BJ (cell line): ENCODE measurements at places on chromosomes 2 and 18.

- no peak for DNase-seq
Observed at GRCh38 chr2:17550907-17551306, 10.4 kb downstream of the VSNL1 start.

- DNase-seq, result no peak
Observed at GRCh38 chr2:60485055-60485454, 68.4 kb downstream of the BCL11A start.

GRCh38 chr18:48769006-48769636 lies 181.6 kb downstream of the SMAD7 start:
- DNase-seq, result no peak

DNA sequence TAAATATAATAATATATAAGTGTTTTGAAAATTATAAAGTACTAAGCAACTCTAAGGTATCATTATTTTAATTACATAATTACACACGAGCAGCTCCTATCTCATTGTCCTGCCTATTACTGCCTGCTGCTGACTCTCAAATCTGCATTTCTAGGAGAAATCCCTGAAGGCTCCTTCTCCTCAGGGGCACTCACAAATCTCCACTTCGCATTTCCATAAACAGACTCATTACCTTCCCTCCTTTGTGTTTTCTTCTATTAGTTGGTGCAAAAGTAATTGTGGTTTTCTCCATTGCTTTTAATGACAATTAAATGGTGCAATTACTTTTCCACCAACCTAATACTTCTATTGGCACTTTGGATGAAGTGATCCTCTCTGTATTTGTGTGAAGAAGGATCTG lies 135.0 kb upstream of the HNMT start:
- no peak for DNase-seq

- DNase-seq, result no peak
Observed at GRCh38 chr18:66078925-66079800, 328.4 kb downstream of the CDH7 start.

GRCh38 chr2:201999279-201999678 lies 34.4 kb upstream of the FZD7 start:
- no peak for DNase-seq

GRCh38 chr2:120477831-120478481 lies 132.0 kb downstream of the INHBB start:
- DNase-seq, result no peak

DNA sequence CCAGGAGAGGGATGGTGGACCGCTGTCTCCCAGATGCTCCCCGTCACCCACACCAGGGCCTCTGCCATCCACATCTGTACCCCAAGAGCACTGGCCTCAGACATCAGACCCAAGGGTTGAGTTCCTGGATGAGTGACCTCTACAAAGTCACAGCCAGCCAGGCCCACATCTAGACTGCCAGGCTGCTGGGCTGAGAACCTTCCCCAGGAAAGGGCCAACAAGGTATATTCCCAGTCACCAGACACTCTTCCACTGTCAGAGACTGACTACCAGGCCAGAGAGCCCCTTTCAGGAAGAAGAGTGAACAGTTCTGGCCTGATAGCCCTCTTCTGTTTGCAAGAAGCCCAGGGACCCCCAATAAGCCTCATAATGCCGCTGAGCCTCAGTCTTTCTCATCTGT lies 44.3 kb downstream of the C1QL2 start:
- DNase-seq, result no peak

DNA sequence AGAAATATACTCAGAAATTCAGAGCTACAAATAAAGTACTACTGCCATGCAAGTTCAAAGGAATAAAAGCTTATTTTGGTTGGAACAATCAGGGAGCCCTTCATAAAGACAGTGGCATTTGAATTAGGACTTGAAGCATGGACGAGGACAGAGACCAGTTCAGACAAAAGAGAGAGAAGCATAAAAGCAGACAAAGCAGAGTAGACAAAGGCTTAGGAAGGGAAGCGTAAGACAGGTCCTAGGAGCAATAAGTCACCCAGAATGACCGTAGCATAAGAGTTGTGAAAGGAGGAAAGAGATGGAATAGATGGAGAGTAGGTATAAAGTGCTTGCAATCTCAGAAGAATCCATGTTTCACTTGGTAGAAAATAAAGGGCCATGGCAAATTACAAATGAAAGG lies 14.0 kb downstream of the PDE1A start:
- DNase-seq, result no peak

GRCh38 chr2:206069417-206069816 lies 16.6 kb downstream of the INO80D start:
- DNase-seq, result no peak

DNA sequence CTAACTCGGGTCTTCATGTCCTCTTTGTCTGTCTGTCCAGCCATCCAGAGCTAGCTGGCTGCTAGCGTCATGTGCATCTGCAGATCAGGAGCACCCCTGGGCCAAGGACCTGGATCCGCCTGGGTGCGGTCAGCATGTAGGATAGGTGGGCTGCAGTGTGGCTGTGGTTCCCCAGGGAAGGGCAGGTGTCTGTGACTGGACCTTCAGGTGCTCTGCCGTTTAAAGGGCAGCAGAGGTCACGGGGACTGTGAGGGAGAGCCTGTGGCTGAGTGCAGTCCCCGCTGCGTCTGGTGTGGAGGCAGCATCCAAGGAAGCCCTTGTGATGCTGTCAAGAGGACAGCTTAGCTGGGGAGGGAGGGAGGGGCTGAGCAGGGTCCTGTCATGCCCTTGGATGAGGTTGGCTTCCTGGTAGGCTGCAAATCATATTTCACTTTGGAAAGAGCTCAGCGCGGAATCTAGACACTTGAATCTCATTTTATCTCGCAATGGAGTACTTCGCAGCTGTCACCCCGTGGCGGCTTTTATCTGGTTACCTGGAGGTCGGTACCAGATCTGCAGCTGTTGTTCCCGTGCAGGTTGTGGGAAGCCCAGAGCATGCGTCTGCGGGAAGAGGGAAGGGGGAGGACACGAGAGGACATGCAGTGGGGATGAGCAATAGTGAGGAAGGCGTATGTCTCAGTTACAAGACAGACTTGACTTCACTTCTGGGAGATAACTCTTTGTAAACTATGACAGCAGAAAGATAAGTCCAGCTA lies 5.9 kb upstream of the RALB start:
- no peak for DNase-seq

- DNase-seq, result no peak
Observed at GRCh38 chr18:36314754-36315153, 17.2 kb downstream of the FHOD3 start.

DNA sequence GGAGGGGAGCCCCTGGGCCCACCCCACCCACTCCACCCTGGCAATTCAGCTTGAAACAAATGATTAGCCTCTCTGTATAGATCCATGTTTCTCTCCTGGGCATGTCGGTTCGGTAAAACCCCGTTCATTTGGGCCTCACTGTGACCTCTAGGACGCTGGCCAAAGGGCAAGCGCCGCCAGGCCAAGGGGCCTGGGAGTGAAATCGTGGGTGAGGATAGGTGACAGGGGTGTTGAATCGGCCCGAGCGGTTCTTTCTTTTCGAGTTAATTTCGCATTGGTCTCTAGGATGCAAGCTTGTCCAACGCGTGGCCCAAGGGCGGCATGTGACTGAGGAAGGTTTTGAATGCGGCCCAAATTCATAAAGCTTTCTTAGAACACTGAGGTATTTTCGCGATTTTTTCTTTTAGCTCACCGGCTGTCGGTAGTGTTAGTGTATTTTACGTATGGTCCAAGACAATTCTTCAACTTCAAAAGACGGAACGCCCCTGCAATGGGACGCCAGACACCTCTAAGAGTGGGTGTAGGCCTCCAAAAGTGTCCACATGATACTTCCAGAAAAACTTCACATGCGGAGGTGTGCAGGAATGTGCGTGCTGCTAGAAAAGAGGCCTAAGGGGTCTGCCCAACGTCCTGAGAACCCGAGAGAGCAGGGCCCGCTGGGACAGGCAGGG lies 9.8 kb upstream of the ARID5A start:
- no peak for DNase-seq

GRCh38 chr2:104028061-104028460 lies 825.9 kb upstream of the POU3F3 start:
- no peak for DNase-seq

DNA sequence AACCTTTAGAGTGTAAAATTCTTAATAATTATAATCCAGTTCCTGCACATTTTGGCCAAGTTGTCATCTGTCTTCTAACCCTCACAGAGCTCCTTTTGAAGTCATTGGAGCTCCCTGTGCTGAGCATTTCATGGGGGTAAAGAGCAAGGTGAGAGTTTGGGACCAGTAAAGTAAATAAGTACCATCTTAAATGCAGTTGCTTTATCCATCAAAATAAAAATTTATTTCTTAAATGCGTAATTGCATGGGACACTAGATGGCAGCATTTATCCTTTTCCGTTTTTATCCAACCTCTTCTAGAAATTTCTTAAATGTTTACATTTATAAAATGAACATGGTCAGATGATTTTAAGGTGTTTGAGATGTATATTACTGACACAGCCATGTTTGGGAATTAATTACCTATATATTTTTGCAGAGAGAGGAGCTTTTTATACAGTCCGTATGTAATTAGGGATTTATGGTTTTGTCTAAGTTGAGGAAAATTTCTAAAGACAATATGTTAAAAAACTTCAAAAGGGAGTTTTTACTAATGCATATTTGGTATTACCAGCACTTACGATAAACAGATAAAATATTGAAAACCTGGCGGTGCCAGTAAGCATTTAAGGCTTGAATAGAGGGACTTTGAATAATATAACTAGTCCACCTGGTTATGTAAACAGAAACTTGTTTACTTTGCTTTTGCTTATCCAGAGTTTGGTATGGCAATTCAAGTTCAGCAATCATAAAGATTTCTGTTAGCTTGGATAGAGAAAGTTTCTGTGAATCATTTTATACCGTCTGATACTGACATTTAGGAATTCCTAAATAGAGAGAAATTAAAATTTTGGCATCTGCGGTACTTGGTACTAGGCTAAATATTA lies 54.5 kb downstream of the ACSL3 start:
- no peak for DNase-seq

- DNase-seq, result no peak
Observed at GRCh38 chr2:182220998-182221397, 205.8 kb downstream of the PDE1A start.

GRCh38 chr2:148218326-148219075 lies 197.6 kb downstream of the MBD5 start:
- DNase-seq, result no peak

GRCh38 chr18:10476338-10476791 lies 21.9 kb downstream of the APCDD1 start:
- peak; percentile 81 for DNase-seq

GRCh38 chr2:48138898-48139297 lies 232.6 kb upstream of the FBXO11 start:
- no peak for DNase-seq

- DNase-seq, result no peak
Observed at GRCh38 chr18:8609659-8610458, 622 bp downstream of the RAB12 start.

DNA sequence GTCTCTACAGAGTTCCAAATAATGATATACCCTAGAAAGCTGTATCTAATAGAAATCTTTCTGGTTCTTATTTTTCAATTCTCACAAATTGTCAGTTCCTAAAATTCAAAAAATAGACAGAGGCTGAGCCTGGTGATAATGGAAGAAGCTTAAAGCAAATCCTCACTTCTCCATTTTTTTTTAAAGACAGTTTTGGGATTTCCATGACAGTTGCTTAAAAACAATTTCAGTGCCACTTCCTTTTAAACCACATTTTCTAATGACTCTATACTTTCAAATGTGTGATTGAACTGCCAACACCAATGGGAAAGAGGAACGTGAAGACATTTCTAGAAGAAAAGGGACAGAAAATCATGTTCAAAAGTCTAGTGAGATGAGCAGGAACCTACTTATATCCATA lies 4.0 kb downstream of the GKN2 start:
- no peak for DNase-seq

- DNase-seq, result no peak
Observed at GRCh38 chr2:193943406-193943960, 1713.5 kb upstream of the SLC39A10 start.

DNA sequence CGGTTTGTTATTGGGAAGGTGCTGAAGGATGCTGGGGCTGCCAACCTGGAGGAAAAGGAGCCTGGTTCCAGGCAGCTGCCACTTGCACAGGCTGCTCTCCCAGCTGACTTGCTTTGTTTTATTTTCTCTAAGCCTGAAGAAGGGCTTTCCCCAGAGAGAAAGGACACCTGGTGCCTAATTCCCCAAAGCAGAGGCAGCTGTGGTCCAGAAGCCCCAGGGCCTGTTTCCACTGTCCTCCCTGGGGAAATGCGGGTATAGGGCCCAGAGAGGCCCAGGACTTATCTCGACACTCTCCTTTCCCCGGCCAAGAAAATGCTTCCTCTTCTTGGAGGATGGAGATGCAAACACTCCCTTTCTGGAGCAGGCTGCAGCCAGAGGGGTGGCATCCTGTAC lies 30.1 kb downstream of the INO80C start:
- no peak for DNase-seq

GRCh38 chr18:32438173-32438572 lies 32.5 kb downstream of the GAREM1 start:
- DNase-seq, result no peak

DNA sequence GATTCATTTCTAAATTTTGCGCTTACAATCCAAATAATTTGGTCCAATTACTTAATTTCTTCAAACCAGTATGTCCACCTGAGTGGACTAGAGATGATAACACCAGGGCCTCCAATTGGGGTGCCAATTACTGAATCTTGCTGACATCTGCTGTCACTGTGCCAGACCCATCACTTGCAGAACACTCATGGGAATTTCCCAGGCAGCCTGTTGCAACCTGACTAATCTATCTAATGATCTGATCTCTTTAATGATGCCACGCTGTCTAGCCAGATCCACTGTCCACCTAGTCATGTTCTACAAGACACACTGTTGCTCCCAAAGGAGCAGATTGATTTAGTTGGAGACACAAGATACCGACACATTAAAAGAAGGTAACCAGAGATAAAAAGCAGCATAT lies 11.8 kb upstream of the LRP1B start:
- DNase-seq, result no peak
